ENCODE measurements at places on chromosomes 4 and X.

DNA sequence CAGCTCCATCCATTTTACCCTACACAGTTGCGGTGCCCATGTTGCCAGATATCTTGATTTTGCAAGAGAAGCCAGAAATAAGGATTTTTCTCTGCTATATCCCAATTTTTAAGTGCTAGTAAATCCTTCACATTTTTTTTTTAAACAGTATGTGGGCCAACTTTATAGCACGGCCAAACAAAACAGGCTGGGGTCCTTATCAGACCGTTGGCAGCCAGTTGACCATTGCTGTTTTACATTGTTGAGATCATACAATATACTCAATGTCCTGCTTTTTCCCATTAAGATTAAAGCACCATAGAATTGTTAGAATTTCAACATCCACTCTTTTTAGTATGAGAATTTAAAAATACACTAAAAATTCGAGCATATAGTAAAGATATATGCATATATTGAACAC lies 150.9 kb downstream of the SPCS3 start:
- DNase-seq, result no peak

- DNase-seq, result no peak
Observed at GRCh38 chrX:11437642-11438379, 144.6 kb downstream of the AMELX start.

- no peak for DNase-seq
Observed at GRCh38 chr4:186984105-186984644, 260.5 kb upstream of the FAT1 start.

DNA sequence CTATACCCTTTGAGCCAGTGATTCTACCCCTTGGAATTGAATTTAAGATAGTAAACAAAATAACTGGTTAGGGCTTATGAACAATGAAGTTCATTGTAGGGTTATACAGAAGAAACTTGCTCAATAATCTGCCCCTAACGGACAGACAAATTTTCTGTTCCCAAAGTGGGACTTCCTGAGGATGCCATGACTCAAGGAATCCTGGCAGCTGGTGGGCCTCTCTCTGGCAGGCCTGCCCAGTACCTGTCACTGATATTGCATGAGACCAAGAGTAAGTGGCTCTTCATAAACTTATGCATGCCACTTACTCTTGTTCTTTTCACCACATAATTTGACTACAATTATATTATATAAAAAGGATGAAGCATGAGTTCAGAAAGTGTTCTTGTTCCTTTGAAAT lies 41.5 kb downstream of the GPRIN3 start:
- no peak for DNase-seq

- no peak for DNase-seq
Observed at GRCh38 chrX:151031391-151031975, 48.3 kb downstream of the HMGB3 start.

- peak; percentile 79 for DNase-seq
Observed at GRCh38 chr4:73341454-73341853, 62.6 kb upstream of the ALB start.

DNA sequence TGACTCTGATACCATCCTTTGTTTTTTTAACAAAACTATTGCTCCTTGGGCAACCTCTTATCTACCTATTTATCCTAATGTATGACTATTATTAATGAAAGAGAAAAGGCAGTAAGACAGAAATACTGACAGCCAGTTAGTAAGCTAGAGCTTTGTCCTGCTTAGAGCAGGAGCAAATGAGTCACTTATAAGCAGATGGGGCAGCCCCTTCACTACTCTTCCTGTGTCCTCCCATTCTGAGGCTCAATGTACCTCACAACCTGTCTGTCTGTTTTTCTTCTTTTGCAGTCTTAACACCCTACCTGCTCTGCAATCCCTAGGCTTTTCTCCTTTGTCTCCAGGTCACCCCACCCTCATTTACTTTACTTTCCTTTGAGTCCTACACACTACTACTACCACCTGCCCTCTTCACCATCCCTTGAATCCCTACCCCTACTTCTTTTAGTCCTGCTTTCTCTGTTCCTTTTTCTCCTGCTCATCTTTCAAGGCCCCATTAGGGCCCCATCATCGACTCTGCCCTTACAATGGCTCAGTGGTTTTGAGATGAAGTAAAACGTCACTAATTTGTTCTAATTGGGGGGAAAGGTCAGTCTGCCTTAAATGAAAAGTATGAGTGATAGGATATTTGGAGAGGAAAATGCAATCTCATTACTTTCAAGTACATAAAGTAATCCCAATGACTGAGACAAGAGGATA lies 294.3 kb downstream of the GUCY2F start:
- DNase-seq, result no peak

DNA sequence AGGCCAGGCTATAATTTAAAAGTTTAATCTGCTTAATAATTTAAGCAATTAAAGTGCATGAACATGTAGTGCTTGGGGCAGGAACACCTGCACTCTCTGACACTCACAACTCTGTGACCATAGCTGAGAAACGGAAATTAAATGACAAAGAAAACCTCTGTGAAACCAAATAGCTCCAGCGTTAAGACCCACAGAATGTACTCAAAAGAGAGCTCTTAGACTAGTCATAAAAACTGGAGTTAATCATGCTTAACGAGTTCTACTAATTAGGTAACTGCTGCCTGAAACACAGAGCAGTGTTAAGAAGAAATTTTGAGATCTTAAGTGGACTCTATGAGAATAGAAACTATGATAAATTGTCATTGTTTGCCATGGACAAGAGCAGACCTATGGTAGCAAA lies 174.4 kb upstream of the SPIN4 start:
- no peak for DNase-seq

DNA sequence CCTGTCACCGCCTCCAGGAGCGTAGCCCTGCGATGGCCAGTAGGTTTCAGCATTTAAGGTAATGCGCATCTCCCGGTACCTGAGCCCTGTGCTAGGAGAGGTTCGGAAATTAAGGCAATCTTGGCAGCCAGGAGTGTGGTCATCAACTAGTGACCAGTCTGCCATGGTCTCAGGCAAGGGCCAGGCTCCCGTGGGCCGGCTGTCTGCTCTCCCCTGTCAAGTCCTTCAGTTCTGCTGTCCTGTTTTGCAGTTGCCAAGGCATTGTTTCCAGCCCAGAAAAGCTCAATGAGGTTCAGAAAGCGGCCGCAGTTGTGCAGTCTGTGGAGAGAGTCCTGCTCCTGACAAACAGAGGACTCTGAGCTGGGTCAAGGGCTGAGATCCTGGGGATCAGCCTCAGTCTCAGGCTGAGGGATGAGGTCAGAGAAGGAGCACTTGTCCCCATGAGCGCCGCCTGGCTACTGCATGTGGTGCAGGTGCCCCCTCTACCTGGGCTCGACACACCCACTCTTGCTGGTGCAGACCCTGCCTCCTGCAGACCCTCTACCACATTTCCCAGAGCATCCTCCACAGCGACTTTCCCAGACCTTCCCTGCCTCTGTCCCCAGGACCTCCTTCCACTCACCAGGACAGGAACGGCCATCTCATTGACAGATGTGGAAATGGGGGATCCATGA lies 53.4 kb upstream of the PSAPL1 start:
- DNase-seq, result no peak

DNA sequence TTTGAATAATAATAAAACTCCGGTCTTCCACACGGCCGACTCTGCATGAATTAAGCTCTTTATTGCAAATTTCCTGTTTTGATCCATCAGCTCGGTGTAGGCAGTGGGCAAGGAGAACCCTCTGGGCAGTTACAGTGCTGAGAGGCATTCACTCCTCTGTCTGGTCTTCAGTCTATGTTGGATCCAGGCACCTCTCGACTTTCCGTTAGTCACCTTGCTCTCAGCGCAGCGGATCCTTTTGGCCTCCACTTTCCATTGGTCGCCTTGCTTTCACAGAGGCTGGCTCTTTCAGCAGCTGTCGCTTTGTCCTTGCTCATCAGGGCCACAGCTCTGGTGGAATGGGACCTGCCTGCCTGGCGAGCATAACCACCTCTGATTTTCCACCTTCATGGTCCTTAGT lies 52.9 kb downstream of the TRMT44 start:
- DNase-seq, result no peak

GRCh38 chrX:140503238-140503601 lies 1.6 kb downstream of the SOX3 start:
- DNase-seq, result no peak

DNA sequence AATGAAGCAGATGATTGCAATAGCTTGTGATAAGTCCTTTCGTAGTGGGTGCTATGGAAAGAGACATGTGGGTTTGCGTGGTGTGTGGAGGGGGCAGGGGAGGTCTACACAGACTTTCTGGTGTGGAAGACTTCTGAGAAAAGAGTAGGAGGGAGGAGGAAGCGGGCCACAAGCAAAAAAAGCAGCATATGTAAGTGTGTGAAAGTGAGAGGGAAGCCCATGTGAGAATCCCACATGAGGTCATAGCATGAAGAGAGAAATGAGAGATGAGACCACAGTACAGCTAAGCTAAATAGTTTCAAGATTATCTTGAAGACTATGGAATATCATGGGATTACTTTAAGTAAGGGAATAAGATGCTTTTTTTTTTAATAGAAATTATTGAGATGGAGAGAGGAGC lies 2039.9 kb upstream of the TENM3 start:
- no peak for DNase-seq

DNA sequence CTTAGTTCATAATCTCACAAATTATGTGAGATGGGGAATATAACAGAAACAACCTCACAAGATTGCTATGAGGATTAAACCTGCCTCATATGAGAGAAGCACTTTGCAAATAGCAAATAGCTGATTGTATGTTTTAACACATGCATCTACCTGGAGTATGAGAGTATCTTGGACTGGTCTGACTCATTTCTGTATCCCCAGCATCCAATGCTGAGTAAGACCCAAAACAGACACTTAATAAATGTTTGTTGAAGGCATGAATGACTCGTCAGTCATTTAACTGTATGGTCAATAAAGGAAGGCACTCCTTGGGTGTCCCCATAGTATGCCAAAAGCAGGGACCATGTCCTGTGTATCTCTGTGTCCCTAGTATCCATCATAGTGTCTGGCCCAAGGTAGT lies 350.9 kb upstream of the F9 start:
- no peak for DNase-seq

DNA sequence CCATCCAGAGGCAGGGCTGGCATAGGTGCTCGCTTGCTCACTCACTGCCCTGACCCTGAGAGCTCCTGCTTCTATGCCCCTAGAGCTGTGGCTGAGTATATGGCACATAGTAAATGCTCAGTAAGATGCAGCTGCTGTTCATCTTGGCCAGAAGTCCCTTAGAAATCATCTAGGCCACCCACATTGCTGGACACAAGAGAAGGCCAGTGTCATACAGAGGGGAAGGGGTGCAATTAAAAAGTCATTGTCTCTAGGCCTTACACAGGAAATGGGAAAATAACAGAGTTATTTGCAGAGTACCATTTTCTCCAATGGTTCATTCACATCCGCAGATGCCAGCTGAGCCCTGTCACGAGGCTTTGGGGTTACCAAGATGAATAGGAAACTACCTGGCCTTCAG lies 88.8 kb downstream of the MAMLD1 start:
- DNase-seq, result no peak

DNA sequence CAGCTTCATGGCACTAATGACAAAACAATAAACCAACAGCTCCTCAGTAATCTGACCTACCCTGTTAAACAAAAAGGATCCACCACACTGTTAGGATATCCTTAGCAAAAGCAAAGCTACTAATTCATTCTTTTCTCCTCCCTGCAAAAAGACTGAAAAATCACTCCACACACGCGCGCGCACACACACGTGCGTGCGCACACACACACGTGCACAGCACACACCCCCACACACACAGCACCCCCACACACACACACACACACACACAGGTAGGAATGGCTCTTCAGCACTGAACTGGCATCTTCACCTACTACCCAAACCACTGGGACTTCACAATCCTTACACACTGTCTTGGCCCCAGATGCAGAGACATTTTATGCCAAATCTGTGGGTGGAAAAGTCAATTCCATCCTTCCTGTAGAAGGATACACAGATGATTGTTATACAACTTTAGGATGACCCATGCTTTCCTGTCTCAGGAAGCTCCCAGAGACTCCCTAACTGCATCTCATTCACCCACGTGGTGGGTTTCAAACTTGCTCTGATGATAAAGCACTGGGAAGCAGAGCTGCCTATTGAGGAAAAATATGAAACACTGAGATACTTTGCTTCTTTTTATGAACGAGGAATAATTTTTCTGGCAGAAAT lies 102.5 kb downstream of the TSPAN5 start:
- DNase-seq, result no peak

DNA sequence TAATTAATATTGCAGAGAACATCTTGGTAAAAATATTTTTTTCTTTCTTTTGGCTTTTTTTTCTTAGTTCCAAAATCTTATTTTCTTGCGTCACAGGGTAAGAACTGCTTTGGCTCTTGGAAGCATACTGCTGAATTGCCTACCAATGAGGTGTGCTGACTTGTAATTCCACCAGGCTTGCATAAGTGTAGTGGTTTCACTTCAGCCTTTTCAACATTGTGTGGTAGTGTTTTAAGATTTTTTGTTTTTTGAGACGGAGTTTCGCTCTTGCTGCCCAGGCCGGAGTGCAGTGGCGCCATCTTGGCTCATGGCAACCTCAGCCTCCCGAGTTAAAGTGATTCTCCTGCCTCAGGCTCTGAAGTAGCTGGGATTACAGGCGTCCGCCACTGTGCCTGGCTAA lies 42.4 kb downstream of the N4BP2 start:
- no peak for DNase-seq

DNA sequence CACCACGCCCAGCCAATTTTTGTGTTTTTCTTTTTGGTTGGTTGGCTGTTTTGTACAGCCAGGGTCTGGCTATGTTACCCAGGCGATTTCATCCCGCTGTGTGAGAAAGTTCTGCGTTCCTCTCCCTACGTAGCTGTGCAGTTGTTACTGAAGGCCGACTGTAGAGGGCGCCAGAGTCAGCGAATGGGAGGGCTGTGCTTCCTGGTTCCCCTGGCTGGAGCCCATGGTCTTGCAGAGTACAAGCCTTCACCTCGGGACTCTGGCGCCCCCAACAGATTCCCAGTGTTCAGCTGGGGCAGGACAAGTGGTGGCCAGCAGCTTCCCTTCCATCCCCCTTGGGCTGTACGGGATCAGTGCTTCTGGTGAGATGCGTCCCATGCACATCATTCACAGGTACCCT lies 5.6 kb upstream of the CT45A1 start:
- DNase-seq, result peak; percentile 56

GRCh38 chrX:121114691-121115090 lies 67.3 kb downstream of the GLUD2 start:
- no peak for DNase-seq

DNA sequence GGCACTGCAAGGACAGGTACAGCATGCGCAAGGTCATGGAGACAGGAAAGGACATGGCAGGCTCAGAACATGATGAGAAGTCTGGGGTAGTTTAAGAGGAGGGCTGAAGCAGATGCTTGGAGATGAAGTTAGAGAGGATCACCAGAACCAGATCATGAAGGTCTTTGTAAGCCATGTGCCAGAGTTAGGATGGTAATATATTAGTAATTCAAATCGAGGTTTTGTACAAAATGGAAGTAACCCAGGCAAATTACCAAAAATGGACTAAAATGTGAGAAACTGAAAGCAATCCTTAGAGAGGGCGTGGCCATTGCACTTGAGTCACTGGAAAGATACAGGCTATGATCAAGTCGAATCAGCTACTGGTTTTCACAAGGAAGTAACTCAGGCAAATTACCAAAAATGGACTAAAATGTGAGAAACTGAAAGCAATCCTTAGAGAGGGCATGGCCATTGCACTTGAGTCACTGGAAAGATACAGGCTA lies 13.5 kb downstream of the RXFP1 start:
- no peak for DNase-seq

- DNase-seq, result no peak
Observed at GRCh38 chrX:136104936-136105335, 42.4 kb upstream of the FHL1 start.

- DNase-seq, result no peak
Observed at GRCh38 chr4:181043486-181043885, 1199.7 kb upstream of the TENM3 start.
